ENCODE measurements at places on chromosomes 13 and 19.

DNA sequence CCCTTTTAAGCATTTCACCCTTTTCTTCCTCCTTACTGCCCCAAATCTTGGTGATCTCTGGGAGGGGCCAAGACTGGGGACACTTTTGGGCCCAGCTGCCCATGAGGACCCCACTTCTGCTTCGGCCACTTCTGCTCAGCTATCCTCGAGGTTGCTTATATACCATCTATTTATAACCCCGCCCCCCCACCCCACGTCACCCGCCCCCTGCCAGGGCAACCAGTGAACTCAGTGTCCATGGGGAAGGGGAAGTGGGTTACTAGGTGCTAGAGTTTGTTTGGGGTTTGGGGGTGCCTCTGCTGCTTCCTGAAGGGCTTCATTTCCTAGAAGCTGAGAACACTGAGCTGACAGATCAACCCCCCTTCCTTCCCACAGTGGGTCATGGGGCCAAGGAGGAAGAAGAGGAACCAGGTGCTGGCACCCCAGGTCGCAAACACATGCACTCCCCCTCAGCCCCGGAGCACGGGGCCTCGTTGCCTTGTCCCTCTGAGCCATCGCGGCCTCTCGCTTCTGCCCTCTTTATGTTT lies 6.1 kb upstream of the ADGRE5 start:
- DNase-seq = no peak

- DNase-seq = no peak
Measured at GRCh38 chr19:49528211-49528771, 488 bp downstream of the RCN3 start.

DNA sequence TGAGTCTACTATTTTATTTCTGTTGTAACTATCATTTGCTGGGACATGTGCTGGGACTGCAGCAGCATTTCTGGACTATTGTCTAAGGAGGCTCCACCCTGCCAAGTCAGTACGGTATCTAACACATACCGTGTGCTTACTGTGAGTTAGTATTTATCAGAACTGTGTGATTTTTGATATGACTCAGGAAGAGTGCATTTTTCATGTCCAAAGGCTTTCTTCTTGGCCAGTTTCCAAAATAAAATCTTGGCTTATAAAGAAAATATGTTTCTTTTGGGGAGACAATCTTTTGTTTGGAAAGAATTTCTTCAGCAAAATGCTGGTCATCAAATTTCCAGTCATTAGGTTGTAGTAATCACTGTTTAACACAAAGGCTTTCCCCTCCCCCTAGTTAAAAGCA lies 11.6 kb downstream of the PARP4 start:
- no peak for DNase-seq

DNA sequence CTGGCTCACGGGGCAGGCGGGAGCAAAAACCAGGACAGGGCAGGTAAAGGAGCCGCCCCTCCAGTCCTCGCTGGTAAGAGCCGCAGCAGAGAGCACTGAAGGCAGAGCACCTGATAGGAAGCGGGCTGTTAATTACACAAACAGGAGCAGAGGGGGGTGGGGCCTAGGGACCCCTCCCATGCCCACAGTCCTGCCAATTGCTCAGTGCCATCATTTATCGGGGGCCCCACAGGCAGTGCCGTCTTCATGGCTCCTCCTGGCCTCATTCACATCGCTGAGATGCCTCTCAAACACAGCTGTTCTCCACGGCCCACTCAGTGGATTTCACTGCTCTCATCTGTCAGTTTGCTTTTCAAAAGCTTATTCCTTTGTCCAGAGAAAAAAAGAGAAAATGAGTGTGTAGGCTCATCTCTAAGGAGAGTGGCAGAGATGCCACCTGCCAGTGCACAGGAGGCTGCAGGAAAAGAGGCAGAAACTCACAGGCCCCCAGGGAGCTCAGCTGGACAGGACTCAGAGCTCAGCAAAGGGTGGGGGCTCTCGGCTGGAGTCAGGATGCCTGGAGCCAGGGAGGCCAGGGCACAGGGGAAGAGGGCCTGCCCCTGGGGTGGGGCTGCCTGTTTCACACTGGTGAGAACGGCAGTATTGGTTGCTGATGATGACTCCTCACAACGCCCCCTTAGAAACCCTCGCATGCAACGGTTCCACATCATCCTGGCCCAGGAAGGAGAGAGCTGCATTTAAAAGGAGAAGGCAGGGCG lies 174.6 kb downstream of the COL4A1 start:
- DNase-seq = no peak

GRCh38 chr19:20660473-20661140 lies 764 bp downstream of the ZNF626 start:
- DNase-seq = no peak

GRCh38 chr13:73519396-73520116 lies 460.8 kb downstream of the KLF5 start:
- DNase-seq = no peak

- DNase-seq = no peak
Measured at GRCh38 chr19:5293612-5294378, 46.8 kb downstream of the PTPRS start.

- DNase-seq = no peak
Measured at GRCh38 chr13:106714271-106714982, 146.5 kb upstream of the ARGLU1 start.

DNA sequence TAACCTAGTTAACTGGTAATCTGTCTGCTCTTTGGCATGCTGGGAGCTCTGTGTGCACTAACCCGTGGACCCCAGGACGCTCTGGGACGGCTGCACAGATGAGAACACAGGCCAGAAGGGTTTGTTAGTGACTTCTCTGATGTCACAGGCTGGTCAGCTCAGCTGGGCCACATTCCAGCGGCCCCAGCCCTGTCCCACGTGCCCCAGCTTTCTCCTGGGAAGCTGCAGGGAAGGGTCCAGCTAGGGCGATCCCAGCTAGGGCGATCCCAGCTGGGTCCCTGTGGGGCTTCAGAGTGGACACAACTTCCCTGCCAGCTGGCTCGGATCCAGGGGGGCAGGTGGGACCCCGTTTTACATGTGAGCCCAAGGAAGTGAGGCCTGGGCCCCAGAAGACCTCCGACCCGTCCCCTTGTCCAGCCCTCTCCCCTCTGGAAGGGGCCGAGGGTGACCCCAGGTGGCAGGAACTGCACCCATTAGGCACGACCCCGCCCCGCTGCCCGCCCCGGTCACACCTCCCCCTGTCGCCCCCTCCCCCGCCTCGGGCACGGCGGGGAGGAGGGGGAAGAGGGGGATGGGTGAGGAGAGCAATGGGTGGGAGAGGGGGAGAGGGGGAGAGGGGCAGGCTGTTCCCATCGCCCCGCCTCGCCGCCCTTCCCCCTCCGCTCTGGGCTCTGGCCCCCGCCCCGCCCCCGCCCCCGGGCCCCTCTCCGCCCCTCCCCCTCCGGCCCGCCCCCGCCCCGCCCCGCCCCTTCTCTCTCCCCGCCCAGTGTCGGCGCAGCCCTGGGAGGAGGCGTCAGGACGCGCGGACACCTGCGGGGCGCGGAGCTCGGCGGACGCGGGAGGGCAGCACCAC lies 75.2 kb upstream of the MCF2L start:
- DNase-seq = no peak

DNA sequence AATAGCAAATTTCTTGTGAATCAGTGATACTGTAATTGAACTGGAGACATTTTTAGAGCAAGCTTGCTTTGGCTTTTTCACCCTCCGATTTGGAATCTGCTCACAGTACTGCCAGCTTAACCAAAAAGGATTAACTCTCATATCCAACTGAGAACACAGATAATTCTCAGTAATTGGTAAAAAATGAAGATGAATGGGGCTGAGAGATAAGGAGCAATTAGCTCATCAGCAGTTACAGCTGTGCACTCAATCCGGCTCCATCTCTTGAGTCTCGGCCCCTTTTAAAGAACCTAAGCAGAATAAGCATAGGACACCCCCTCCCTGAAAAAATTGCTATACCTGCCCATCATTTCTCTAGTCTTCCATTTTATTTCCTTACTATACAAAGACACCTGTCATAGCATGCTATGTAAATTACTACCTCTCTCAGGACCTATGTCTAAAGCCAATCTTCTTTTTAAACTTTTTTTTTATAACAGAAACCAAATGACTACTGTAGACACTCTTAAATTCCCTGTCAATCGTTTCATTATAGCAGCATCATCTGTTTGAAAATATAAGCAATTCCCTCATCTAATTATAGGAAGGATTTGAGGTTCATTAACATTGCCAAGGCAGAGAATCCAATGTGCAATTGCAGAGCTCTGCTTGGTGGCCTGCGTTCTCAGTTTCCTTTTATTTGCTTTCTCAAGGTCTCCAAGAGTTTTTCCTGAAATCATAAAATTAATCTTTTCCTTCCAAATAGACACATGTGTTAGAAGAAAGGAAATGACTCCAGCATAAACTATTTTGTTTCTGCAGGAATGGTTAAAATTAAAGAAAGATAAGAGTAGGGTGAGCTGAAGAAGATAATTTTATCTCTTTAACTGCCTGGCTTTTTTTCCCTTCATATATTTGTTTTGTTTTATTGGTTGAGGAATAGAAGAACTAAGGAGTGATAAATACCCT lies 242.1 kb downstream of the DACH1 start:
- DNase-seq = no peak

DNA sequence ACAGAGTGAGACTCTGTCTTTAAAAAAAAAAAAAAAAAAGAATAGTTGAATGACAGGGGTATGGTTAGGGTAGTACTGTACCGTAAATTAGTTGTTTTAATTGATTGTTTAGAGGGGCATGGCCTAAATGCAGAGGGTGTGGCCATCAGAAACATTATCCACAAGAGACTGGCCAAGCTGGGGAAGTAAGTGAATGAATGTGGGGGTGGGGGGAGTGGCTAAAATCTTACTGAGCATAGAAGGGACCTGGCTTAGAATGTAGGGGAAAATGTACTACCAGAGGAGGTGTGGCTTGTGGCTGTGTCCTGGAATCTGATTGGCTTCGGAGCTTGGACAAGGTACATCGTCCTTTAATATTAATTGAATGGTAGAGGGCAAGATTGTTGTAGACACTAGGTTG lies 3.8 kb downstream of the BCL2L12 start:
- no peak for DNase-seq

- DNase-seq = no peak
Measured at GRCh38 chr13:92297971-92298942, 899.8 kb downstream of the GPC5 start.

DNA sequence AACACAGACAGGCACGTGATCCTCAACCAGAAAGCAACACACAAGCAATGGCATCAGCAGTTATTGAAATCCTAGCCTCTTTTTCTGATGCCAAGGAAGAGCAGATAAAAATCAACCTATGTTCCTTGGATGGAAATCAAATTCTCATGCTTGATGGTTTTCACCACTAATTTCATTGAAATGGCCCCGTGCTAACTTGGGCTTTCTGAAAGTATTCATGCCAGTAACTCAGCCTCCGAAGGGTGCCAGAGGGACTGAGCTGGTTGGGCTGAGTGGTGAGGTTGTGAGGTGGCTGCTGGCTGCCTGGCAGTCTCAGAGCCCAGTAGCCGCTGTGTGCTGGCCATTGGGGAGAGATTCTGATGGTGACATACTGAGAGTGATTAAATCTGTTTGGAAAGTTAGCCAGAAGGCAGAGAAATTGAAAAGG lies 309.3 kb downstream of the DCT start:
- no peak for DNase-seq

DNA sequence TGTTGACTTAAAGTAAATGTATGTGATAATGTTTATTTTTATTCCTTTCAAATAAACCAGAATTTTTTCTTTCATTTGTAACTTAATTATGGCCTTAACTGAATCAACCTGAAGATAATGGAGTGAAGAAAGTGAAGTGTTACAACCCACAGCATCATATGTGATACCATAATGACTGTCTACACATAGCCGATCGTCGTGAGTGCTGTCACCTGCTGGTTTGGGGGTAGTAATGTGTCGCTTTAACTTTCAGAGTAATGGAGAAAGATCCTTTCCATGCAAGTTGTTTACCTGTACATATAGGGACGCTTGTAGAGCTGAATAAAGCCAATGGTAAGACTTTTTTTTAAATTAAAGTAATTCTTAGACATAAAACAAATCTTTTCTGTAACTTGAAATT lies 9.9 kb downstream of the CDC16 start:
- DNase-seq = no peak

GRCh38 chr19:32802840-32803239 lies 66.7 kb downstream of the SLC7A9 start:
- DNase-seq = no peak

DNA sequence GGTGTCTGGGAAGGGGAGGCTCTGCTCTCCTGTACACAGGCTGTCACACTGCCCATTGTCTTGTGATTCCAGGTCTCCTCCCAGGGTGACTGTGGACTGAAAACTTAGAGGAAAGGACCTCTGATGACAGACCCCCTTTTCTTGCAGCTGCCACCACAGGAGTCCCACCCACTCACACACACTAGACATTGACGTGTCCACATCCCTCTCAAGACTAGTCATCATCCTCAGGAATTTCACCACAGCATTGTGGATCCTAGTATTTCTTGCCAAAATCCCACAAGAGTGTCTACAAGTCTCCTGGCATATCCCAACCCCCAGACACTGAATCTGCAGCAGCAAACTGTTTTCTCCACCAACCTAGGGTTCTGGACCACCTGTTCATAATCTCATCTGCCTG lies 5.3 kb downstream of the ZNF85 start:
- DNase-seq = no peak

DNA sequence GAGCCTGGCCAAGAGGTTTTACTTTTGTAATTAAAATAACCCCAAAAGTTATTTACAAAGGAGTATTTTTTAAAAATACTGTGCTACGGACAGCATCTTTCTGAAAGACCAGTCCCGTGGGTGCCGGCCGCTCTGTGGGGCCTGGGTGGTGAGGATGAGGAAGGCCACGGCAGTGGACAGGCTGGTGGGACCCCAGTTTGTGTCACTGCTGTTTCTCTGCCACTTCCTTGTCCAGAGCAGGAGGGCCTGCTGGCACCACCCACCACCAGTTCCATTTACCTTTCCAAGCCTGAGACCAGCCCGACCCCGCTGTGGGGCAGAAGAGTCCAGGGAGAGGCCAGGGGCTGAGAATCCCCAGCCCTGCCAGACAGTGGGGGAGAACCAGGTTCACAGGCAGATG lies 23.8 kb downstream of the ELAVL1 start:
- DNase-seq = no peak

GRCh38 chr19:18029617-18030338 lies 21.8 kb downstream of the ARRDC2 start:
- no peak for DNase-seq

DNA sequence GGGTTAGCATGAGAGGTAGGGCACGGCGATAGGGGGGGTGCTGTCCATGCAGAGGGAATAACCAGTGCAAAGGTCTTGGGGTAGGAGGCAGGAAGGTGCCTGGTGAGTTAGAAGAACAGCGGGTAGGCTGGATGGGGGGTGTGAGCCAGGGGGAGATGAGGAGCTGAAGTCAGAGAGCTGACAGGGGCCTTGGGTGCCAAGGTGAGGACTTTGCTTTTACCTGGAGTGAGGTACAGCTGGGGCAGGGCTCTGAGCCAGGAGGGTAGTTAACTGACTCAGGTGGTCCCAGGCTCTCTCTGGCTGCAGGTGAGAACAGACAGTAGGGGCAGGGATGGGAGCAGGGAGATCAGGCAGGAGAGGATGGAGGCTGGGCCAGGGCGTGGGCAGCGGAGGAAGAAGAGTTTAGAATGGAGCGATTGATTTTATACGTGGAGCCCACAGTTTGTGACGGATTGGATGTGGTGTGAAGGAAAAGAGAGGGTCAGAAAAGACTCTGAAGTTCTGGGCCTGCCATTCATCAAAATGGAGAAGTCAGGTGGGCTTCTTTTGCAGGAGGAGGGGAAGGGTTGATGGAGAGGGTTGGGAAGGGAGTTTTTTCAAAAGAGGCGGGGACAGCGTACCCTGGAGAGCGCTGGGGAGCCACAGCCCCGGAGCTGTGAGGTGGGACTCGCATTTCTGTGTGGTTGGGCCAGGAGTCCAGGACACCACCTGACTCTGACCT lies 1.2 kb upstream of the GRAMD1A start:
- DNase-seq = no peak

- DNase-seq = no peak
Measured at GRCh38 chr13:111975539-111976473, 91.1 kb upstream of the SOX1 start.
